ENCODE measurements at places on chromosomes 12 and 14.

DNA sequence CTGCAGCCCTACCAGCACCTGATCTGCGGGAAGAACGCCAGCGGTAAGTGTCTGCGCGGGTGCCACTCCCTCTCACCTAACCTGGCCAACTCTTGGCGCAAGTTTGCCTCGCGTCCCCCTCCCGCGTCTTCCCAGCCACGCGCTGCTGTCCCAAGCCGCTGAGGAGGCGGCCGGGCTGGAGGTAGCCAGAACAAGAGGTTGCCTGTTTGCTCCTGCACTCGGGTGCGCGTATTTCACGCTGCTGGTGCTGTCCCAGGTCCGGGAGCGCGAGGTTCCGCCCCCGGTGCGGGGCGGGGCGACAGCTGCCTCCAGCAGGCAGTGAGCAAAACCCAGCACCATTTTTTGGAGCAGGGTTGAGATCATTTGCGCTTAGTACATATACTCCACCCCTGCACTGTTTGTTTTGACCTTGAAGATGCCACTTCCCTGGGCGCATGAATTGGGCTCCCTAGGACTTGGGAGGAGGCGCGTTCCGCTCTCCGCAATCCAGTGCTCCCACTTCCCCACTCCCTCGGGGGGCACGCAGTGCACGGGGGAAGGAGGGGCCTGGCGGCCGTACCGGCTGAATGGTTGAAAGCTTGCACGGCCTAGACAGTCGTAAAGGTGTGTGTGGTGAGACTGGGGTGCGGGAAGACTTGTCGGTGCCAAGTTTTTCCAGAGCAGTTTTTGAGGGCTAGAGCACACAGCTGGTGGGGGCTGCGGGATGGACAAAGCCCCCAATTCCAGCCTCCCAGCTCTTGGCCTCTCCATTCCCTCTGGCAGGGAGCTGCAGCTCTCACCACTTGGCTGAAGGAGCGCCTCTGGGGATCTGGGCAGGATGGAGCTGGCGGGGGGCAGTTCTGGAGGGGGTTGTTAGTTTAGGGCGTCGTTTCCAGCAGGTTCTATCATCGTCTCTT, 226.9 kb upstream of the CRY1 start:
- H3K4me3 ChIP-seq: no peak overlapping the region
- no peaks in the 10 kb centered on the region for H3K36me3 ChIP-seq
- peaks cover 89% of the 10 kb centered on the region for H3K27me3 ChIP-seq
- peaks cover 27% of the 10 kb centered on the region for H3K4me1 ChIP-seq
- peak; percentile 19 for DNase-seq

DNA sequence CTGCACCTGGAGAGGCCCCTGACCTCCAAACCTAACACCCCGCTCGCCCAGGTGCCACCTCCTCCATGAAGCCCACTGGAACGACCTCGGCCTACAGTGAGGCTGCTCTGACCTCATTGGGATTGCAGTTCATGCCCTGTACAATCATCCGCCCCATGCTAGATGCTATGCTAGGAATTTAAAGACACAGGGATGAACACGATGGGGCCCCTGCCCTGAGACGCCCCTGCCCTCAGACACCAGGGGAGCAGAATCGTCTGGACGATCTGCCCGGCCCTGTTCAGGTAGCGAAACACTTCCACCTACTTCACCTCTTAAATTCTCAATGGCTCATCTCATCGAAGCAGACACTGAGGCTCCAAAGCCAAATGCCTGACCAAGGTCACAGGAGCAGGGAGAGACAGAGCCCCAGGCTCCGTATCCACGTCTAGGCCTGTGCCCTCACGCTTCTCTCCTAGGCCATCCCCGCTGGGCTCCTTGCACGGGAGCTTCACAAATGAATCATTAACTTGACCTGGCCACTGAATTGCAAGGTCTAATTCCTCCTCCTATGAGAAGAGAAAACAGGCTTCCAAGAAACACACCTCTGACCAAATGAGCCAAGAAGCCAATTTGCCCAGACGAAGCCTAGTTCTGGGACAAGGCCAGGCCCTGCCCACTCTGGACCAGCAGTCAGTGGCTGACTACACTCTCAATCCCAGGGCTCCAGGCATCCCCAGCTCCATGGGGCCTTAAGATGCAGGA, 35.2 kb downstream of the SCARB1 start:
- H3K27ac ChIP-seq: no peak overlapping the region
- H3K27me3 ChIP-seq: no peaks in the 10 kb centered on the region
- no peak overlapping the region for H3K4me3 ChIP-seq
- no peaks in the 10 kb centered on the region for H3K36me3 ChIP-seq
- no peak for DNase-seq

DNA sequence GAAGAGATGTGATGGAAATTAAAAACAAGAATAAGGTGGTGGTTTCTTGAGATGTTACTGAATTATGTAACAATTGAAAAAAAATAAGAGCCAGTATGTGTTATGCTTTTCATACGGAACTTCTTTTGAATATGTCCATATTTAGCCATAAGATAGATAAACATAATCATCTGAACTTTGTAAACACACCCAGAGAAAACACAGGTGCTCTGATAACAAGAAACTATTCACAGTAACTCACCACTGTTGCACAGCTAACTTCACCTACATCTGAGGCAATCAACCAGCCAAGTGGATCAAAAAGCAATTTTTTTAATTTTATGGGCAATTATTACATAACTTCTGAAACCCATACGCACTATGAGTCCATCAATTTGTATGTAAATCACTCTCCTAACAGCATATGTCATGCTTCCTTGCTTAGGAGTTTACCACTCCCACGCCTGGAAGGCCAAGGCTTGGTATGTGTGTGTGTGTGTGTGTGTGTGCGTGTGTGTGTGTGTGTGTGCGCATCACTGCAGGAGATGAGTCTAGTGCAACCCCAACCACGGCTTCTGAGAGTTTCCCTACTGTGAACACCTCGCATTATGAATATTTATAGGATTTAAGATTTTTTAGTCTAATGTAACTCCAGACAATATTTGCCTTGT, 443.4 kb downstream of the BCAT1 start:
- DNase-seq: no peak
- H3K4me3 ChIP-seq: no peak overlapping the region
- no peaks in the 10 kb centered on the region for H3K4me1 ChIP-seq
- no peaks in the 10 kb centered on the region for H3K27me3 ChIP-seq
- H3K36me3 ChIP-seq: no peaks in the 10 kb centered on the region

GRCh38 chr14:76603713-76604112, 157.6 kb upstream of the VASH1 start:
- DNase-seq: peak; percentile 36
- no peaks in the 10 kb centered on the region for H3K4me1 ChIP-seq
- H3K36me3 ChIP-seq: no peaks in the 10 kb centered on the region
- no peak overlapping the region for H3K27ac ChIP-seq

DNA sequence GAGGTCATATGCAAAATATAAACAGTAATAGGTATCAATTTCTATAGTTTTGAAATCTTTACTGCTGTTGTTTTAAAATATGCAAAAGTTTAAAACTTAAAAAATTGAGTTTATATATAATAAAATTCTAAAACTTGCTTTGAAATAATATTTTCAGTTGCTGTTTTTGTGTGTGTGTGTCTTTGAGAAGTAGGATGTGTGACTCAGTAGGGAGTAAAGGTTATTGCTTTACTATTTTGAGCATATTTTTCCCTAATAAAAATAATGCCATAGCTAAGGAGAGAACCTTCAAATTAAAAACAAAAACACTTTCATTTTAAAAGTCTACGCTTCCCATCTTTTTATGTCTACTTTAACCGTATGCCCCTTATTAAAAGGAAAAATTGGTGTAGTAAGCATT, 238.1 kb downstream of the FBXL14 start:
- H3K27me3 ChIP-seq: no peaks in the 10 kb centered on the region
- no peak for DNase-seq
- no peaks in the 10 kb centered on the region for H3K4me1 ChIP-seq
- no peak overlapping the region for H3K27ac ChIP-seq
- no peak overlapping the region for H3K4me3 ChIP-seq

GRCh38 chr12:26798640-26799039, 34.4 kb downstream of the ITPR2 start:
- H3K4me1 ChIP-seq: peaks cover 6% of the 10 kb centered on the region
- DNase-seq: no peak
- H3K4me3 ChIP-seq: no peak overlapping the region
- H3K27me3 ChIP-seq: no peaks in the 10 kb centered on the region

GRCh38 chr12:19850346-19851065, 411.2 kb downstream of the AEBP2 start:
- H3K27ac ChIP-seq: peak overlapping the region; percentile 32
- H3K4me3 ChIP-seq: no peak overlapping the region
- H3K36me3 ChIP-seq: no peaks in the 10 kb centered on the region
- H3K4me1 ChIP-seq: peaks cover 27% of the 10 kb centered on the region
- no peaks in the 10 kb centered on the region for H3K27me3 ChIP-seq
- peak; percentile 29 for DNase-seq

- no peaks in the 10 kb centered on the region for H3K36me3 ChIP-seq
- no peaks in the 10 kb centered on the region for H3K27me3 ChIP-seq
- DNase-seq: no peak
- peaks cover 6% of the 10 kb centered on the region for H3K4me1 ChIP-seq
These were observed 10.5 kb downstream of the ERC1 start for GRCh38 chr12:1001507-1001906.

- no peak overlapping the region for H3K27ac ChIP-seq
- H3K27me3 ChIP-seq: peaks cover 37% of the 10 kb centered on the region
- no peak overlapping the region for H3K4me3 ChIP-seq
- peaks cover 23% of the 10 kb centered on the region for H3K4me1 ChIP-seq
These were observed 3.4 kb downstream of the CYP46A1 start for GRCh38 chr14:99687284-99688209.

- peaks cover 39% of the 10 kb centered on the region for H3K36me3 ChIP-seq
- H3K4me3 ChIP-seq: no peak overlapping the region
- no peak overlapping the region for H3K27ac ChIP-seq
- DNase-seq: no peak
- no peaks in the 10 kb centered on the region for H3K27me3 ChIP-seq
- H3K4me1 ChIP-seq: peaks cover 14% of the 10 kb centered on the region
These were observed 58.5 kb downstream of the NIN start for GRCh38 chr14:50772412-50772811.

GRCh38 chr12:46915082-46915481, 89.3 kb upstream of the SLC38A4 start:
- H3K27ac ChIP-seq: no peak overlapping the region
- no peaks in the 10 kb centered on the region for H3K27me3 ChIP-seq
- no peak for DNase-seq
- H3K36me3 ChIP-seq: no peaks in the 10 kb centered on the region
- H3K4me3 ChIP-seq: no peak overlapping the region

GRCh38 chr14:86933958-86934595, 1058.9 kb downstream of the GALC start:
- no peak overlapping the region for H3K27ac ChIP-seq
- H3K36me3 ChIP-seq: no peaks in the 10 kb centered on the region
- H3K27me3 ChIP-seq: no peaks in the 10 kb centered on the region
- DNase-seq: no peak

GRCh38 chr12:90151491-90152015, 442.9 kb upstream of the ATP2B1 start:
- H3K4me3 ChIP-seq: no peak overlapping the region
- H3K4me1 ChIP-seq: no peaks in the 10 kb centered on the region
- no peaks in the 10 kb centered on the region for H3K36me3 ChIP-seq
- H3K27ac ChIP-seq: no peak overlapping the region

DNA sequence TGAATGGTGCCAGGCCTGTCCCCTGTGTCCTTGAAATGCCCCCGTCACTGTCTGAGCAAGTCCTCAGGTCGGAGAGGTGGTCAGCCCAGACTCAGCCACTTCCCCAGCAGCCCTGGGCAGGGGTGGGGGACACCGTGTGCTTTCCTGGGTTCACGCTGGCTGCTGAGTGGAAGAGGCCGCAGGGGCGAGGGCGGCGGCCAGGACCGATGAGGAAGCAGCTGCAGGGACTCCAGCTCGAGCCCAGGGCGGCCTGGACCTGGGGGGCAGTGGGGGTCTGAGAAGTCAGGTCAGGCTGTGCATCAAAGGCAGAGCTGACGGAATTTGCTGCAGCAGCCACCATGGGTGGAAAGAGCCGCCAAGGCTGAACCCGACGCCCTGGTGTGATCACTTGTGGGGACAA, 28.4 kb downstream of the NOC4L start:
- peak; percentile 4 for DNase-seq
- peaks cover 57% of the 10 kb centered on the region for H3K27me3 ChIP-seq
- no peaks in the 10 kb centered on the region for H3K36me3 ChIP-seq
- no peak overlapping the region for H3K27ac ChIP-seq
- H3K4me3 ChIP-seq: no peak overlapping the region
- no peaks in the 10 kb centered on the region for H3K4me1 ChIP-seq

DNA sequence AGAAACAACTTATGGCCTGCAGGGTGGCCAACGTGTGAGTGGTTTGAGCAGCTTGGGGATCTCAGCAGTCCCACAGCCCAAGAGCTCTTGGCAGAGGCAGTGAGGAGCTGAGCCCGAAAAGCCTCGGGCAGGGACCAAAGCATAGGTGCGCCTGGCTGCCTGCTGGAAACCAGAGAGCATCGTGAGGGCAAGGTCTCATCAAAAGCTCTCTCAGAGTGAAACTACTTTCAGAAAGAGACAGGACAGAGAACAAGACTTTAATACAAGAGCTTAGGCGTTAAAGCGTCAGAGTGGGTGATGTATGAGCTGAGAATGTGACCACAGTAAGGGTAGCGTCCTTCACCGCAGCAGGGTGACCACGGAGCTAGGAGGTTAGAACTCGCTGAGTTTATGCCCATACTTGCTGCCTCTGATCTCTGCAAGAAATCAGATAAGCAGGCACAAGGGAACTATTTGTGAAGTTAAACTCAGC, 30.8 kb downstream of the LGMN start:
- no peaks in the 10 kb centered on the region for H3K4me1 ChIP-seq
- H3K4me3 ChIP-seq: no peak overlapping the region
- no peak overlapping the region for H3K27ac ChIP-seq
- no peaks in the 10 kb centered on the region for H3K27me3 ChIP-seq
- peaks cover 37% of the 10 kb centered on the region for H3K36me3 ChIP-seq

DNA sequence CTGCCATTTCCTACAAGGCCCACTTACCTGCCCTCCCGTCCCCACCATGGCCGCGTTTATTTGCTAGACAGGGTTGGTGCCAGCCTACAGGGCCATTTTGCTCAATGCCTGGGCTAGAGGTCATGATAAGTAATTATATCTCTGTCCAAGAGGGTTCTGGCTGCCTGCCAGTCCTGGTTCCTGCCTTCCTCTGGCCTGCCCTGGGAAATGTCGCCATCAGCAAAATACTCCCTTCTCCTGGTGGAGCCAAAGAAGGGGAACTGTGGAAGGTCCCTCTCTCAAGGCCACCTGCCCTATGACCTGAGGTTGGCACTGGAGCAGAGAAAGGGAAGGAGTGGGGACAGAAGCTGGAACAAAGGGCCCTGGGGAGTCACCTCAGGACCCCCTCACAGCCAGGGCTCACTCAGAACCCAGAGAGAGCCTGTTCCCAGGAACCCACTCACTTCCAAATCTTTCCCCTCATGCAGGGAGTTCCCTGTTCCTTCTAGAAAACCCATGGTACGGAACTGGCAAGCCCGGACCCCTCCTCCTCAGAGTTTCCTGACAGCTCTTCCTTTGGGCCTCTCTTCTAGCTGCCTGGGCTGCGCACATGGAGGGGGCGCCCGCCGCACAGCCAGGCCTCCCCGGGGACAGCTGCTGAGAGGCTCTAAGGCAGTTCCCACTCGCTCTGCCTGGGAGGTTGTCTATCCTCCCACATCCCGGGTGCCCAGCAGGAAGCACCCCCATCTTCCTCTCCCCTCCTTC, 280.5 kb downstream of the DPF3 start:
- no peaks in the 10 kb centered on the region for H3K36me3 ChIP-seq
- no peak overlapping the region for H3K4me3 ChIP-seq
- peaks cover 48% of the 10 kb centered on the region for H3K4me1 ChIP-seq
- DNase-seq: peak; percentile 81

Measured in heart right ventricle (tissue), 16 donors.